Breast epithelium (tissue), 4 donors: ENCODE measurements at places on chromosomes 3 and 15. TPM values are rescaled to one million over a fixed set of nuclear protein-coding genes. Genes with fewer than 3 reads are reported as not detected.

Gene CMTM8
- total RNA-seq = 24.7 TPM

DNA sequence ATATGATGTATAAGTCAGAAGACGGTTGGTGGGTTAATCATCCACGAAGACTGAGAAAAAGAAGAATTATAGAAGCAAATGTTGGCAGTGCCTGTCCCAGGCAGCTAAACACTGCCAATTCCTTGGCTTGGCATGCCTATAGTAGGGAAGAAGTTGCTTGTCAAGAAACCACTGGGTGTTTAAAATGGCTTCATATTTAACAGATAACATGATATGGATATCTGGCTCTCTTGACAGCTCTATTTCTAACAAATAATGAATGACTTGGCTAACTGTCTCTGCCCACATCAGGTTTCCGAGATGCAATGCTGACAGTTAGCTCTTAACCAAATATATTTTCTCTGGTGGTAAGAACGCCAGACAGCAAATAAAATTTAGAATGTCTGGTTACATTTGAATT, 341.7 kb upstream of the KCNMB2 start:
- H3K4me1 ChIP-seq = no peaks in the 10 kb centered on the region
- no peak for DNase-seq
- no peaks in the 10 kb centered on the region for H3K36me3 ChIP-seq
- no peak overlapping the region for H3K4me3 ChIP-seq
- no peaks in the 10 kb centered on the region for H3K27me3 ChIP-seq

DNA sequence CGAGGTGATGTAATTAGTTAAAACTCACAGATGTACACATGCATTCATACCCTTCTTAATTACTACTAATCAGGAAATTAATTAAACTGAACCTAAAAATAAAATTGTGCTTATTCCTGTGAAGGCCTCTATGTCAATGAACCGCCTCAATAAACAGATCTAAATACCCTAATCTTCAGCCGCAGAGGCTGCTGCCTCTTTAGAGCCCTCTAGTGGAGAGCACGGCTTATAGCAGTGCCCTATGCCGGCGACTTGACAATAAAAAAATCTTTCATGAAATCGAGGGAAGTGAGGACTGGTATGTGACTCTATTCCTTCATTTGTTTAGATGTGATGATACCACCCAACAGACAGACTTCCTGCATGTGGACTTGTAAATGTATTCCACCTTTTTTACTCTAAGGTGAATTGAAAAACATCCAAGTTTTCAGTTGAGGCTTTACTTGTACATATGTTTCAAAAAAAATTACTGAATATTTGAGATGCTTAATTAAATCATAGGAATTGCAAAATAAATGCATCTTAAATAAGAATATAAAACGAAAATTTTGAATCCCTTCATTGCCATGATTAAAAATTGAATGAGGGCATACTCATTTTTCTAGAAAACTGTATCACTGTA, 8.3 kb upstream of the EPHA3 start:
- H3K4me3 ChIP-seq = no peak overlapping the region
- no peaks in the 10 kb centered on the region for H3K4me1 ChIP-seq
- H3K27ac ChIP-seq = no peak overlapping the region
- no peaks in the 10 kb centered on the region for H3K36me3 ChIP-seq

DNA sequence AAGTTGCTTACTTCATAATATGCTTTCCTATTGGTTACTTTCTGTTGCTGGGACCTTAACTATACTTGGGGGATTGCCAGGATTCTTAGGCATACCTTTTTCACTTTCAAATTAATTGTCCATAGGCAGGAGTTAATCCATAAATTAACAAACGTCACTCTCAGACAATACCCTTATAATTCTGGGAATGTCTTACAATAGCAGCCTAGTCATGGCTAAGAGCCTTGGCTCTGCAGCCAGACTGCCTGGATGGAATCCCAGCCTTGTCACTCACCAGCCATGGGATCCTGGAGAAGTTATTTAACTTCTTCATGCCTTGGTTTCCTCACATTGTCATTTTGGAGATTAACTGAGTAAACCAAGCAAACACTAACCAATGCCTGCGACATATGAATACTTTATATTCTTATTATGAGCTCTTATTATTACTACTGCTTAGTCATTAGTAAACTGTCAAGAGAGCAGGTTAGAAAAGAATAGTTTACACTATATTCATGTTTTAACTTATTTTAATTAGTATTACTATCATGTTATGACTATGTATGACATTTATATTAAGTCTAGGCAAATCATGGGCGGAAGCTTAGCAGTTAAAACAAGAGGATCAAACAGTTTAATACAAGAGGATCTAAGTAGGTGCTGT, 29.0 kb downstream of the GYG1 start:
- DNase-seq = no peak
- no peaks in the 10 kb centered on the region for H3K4me1 ChIP-seq
- no peak overlapping the region for H3K4me3 ChIP-seq
- no peaks in the 10 kb centered on the region for H3K36me3 ChIP-seq
- H3K27me3 ChIP-seq = no peaks in the 10 kb centered on the region
- H3K27ac ChIP-seq = no peak overlapping the region

DNA sequence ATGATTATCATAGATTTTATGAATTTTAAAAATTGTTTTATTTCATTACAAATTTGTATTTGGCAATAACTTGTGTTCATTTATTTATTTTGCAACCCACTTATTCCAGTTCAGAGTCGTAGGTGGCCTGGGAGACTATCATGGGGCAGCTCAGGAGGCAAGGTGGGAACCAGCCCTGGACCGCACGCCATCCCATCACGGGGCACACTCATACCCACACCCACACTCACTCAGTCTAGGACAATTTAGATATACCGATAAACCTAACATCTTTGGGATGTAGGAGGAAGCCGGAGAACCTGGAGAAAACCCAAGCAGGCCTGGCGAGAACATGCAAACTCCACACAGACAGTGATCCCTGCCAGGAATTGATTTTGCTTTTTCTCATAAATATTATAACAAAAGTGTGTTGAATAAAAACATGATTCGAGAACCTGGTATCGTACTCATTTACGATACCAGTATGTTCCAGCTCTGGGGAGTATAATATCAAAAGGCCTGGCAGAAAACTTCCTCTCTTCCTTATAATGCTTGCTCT, 205.3 kb downstream of the NFKBIZ start:
- H3K27ac ChIP-seq = peak overlapping the region; percentile 18
- no peak overlapping the region for H3K4me3 ChIP-seq
- no peaks in the 10 kb centered on the region for H3K27me3 ChIP-seq
- no peak for DNase-seq
- H3K4me1 ChIP-seq = no peaks in the 10 kb centered on the region
